HFF-Myc (cell line): ENCODE measurements at places on chromosomes 12 and 14.

- DNase-seq = no peak
Measured at GRCh38 chr12:56146492-56147460, 5.6 kb upstream of the MYL6B start.

GRCh38 chr12:114938487-114939210 is 254.7 kb upstream of the TBX3 start:
- DNase-seq = no peak

DNA sequence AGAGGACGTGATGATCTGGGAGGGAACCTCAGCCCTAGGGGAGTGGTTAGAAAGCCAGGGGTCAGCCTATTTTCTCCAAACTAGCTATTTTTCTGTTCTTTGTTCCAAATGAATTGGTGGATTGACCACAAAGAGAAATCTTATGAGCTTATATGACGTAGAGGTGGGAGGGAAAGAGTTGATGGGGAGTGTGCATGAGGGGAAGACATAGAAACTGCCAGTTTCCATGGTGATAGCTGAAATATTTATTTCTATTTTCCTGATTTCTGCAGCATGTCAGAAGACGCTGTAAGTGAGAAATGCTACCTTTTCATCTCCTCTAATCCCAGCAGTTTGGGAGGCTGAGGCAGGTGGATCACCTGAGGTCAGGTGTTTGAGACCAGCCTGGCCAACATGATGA is 51.4 kb upstream of the CISTR start:
- DNase-seq = no peak

DNA sequence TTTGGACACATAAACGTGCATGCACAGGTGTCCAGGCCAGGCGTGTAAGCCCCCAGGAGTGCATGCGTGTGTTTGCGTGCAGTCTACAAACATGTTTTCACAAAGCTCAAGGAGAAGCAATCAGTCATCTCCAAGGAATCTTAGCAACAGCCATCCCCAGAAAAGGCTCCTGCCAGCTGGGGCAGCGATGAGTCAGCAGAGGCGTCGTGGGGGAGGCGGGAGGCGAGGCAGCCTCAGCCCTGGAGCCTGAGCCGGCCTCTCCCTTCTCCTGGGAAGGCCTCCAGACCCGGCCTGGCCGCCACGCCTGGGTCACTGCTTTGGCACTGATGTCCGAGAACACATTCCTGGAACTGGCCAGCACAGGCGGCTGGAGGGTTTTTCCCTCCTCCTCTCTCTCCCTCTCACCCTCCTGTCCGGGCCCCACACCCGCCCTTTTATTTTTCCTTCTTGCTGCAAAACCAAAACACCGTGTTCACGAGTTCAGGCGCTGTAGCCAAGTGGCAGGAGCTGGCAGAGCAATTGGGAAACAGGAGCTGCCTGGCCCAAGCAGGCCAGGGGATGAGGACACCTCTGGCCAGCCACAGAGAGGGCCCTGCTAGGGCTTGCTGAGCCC is 92.7 kb downstream of the LRRC74A start:
- peak; percentile 93 for DNase-seq
